ENCODE measurements at places on chromosomes 12 and 14. TPM values are rescaled to one million over a fixed set of nuclear protein-coding genes. Genes with fewer than 3 reads are reported as not detected.

CCDC184 gene
- total RNA-seq, result 0.20 TPM

HPD gene
- 1.0 TPM for total RNA-seq

SLC5A8 gene
- total RNA-seq, result not detected

HOXC9 gene
- total RNA-seq, result not detected

RHEBL1 gene
- total RNA-seq, result 0.38 TPM

FSCB gene
- total RNA-seq, result not detected

DNA sequence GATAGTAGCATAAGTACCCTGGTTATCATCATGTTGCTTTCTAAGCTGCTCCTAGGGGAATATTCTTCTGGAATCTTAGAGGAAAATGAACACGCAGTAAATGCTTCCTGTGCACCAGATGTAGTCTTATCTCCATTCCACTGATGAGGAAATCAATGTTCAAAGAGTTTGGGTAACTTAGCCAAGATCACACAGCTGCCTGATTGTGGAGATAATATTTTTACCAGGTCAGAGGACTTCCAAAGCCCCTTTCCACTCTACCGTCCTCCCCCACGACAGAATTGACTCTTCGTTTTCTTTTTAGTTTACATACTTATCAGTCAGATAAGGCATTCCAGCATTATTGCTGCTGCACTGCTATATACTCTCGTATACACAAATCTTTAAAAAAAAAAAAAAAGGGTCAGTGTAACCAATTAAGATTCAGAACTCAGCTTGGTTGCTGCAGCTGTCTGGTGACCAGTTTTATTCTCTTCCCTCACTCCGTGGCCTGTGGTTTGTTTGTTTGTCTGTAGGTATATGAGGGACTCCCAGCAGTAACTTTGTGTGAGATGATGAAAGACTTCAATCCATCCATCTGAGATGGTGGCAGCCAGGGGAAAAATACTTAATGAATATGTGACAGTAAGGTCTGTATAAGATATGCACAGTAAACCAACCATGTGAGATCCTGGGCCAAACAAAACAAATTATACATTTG lies 110.5 kb downstream of the TGFB3 start:
- DNase-seq, result no peak

DNA sequence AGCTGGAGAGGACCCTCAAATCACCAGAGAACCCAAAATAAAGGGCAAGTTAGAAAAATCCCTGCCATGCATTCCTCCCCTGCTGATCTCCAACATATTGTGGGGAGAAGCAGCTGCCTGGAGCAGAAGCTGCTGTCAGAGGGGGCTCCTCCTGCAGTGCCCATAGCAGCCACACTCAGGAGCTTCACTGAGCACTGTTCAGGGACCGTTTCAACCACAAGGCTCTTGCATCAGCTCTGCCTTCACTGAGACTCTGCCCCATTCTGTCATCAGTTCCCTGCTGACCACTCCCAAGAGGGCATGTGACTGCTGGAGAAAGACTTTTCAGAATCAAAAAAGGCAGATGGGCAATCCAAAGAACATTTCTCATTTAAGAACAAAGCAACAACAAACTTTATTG lies 392.7 kb downstream of the GALC start:
- no peak for DNase-seq
